NCI-H2081 treated with DMSO at 0.1 percent for 48 hours (cell line): ENCODE measurements at places on chromosomes 7 and 10.

DNA sequence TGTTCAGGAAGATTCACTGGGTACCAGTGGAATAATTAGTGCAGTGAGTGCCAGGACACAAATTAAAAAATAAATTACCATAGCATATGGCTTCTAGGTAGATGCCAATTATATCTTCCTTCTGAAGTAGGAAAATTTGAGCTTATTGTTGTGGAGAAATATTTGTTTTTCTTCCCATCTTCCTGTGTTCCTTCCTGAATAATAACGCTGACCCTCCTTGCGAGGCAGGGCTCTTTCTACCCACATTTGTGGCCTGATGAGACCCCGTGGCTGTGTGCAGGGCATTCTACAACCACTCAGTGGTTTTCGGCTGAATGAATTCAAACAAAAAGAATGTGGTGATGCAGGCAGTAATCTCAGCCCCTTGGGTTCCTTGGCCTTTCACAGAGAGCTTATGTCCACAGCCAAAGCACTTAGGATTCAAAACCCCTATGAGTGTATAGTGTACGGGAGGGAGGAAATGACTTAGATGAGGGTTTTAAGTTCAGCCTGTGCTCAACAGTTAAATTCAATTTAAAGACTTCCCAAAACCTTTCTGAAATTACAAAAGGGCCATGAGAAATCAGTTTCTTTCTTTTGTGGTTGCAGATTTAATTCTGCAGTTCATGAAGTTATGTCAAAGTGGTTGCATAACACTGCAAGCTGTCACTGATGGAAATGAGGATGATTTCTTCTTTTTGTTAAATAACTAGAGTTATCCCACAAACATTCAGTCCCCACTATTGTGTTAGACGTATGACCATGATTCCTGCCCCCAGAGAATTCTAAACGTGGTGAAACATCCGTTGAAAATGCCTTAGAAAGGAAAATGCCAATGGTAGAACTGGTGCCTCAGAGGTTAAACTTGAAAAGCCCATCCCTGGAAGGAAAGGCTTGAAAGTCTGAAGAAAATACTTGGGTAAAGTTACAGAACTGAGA is 255.3 kb downstream of the FZD1 start:
- DNase-seq: no peak

DNA sequence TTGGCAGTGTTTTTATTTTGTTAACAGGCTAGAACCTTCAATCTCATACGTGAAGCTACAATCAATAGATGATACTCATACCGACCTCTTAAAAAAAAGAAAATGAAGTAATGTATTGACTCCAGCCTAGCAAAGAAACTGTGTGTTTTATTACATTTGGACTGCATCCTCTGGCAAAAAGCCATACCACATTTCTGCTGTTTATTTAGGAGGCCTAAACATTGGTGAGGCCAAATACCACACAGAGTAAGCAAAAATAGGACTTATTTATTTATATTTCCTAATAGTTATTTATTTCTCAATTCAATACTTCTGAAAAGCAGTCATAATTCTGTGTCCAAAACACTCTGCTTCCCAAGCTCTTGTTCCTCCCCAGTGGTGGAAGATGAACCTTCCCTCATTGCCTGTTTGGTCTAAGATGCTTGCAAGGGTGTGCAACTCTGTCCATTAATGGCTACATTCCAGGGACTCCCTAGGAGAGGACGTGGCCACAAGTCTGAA is 398.8 kb upstream of the KLF6 start:
- DNase-seq: no peak

DNA sequence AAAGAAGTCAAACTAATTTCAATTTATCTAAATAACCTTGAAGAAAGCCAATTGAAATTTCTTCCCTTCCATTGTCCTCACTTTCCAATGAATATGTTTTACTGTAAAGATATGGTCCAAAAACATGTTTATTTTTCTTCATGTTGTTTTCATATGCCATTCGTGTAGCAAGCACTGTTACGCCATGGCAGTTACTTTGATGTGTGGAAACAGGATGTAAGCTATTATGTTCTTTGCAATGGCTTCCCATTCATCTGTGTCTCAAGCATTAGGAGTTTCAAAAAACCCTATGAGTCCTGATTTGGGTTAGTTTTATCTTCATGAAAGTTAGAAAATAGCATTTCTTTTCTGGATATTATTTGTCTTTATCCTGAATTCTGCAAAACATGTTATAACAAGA is 31.0 kb downstream of the GPR141 start:
- DNase-seq: no peak

DNA sequence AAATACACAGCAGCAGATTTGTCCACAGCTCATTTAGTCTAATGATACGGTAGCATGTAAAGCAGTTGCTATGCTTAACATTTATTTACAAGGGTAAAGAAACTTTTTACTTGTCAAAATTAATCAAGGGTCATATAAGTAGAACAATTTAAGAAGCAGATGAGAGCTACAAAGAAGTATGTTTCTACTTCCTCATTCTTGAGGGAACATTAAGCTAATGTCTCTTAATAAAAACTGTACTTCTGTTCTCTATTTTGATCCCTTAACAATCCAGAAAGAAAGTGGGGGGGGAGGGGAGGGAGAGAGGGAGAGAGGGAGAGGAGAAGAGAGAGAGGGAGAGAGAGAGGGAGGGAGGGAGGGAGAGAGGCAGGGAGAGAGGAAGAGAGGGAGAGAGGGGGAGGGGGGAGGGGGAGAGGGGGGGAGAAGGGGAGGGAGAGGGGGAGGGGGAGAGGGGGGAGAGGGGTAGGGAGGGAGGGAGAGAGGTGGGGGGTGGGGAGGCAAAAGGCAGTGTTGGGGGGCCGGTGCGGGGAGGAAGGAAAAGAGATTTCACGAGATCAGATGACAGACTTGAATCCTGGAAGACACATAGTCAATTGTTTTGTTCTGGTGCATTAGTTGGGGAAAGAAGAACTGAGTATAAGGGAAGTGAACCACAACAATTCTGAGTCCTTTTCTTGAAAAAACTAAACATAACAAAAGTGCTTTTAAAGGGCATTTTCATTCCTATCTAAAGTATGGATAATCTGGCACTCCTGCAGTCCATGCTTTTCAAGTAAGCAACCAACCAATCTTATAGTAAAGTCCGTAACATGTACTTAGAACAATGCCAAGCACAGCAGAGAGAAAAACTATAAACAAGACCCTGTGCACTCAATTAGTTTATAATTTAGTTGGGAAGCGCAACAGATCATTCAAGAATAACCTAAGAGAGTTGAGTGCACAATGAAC is 128.0 kb downstream of the USP6NL start:
- DNase-seq: no peak

DNA sequence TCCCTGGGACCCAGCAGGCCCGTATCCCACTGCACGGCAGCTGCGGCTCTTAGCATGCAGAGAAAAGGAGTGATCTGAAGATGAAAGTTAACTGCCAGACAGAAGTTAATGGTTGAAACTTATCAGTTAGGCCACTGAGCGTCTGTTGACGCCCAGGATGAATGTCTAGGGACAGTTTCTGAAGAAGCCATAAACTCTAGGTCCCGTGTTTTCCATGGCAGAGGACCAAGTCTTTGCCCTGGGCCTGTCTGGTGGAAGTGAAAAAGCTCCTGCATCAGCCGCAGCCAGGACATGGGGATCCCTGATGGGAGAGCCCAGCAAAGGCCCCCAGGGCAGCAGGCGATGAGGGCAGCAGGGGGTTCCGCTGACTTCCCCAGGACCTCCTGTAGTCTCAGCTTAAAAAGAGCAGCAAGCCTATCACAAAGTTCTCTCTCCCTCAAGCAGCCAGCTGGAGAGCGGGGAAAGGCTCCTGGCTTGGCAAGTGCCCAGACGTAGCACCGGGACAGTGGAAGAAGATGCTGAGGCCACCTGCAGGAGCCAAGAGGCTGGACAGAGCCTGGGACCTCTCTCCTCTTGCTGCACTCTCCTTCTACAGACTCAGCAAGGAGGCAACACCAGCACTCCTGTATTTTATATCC is 79.6 kb downstream of the TNS3 start:
- no peak for DNase-seq

DNA sequence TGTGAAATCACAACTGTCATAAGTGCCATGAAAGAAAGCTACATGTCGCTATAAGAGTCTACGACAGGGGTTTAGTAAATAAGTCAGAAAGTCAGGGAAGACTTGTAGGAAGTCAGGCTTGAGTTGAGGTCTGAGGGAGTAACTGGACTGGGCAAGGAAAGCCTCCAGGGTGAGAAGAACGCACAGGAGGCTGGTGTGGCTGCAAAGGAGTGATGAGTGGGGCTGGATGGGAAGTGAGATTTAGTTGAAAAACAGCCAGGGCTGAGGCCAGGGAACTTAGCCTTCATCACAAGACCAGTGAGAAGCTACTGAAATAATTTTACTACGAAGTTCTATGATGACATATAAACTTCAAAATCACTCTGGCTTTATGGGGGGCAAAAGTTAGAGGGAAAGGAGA is 763.7 kb upstream of the PHF14 start:
- no peak for DNase-seq

GRCh38 chr10:34088208-34088794 is 726.8 kb downstream of the PARD3 start:
- no peak for DNase-seq

DNA sequence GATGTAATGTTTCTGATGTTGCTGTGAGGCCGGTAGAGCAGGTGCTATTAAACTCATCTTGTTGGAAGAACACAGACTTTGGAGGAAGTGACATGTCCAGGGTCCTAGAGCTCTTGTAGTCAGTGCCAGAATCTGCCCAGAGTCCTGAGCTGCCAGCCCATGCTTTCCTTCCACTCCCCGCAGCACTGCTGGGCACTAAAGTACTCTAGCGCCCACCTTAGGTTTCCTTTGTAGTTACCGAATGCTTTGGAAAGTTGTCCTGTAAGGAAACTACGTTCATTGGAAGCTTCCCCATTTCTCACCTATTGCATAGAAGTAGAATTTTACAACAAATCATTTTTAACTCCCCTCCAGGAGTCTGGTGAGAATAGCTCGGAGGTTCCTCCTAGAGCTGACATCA is 11.0 kb downstream of the ZNF862 start:
- no peak for DNase-seq

- DNase-seq: no peak
These were observed 58.3 kb downstream of the CDK13 start for GRCh38 chr7:40008223-40008815.

GRCh38 chr7:78953090-78953489 is 500.4 kb downstream of the MAGI2 start:
- DNase-seq: no peak

- no peak for DNase-seq
These were observed 689 bp upstream of the SMARCD3 start for GRCh38 chr7:151249034-151249731.
